ENCODE measurements at places on chromosomes 4 and X.

DNA sequence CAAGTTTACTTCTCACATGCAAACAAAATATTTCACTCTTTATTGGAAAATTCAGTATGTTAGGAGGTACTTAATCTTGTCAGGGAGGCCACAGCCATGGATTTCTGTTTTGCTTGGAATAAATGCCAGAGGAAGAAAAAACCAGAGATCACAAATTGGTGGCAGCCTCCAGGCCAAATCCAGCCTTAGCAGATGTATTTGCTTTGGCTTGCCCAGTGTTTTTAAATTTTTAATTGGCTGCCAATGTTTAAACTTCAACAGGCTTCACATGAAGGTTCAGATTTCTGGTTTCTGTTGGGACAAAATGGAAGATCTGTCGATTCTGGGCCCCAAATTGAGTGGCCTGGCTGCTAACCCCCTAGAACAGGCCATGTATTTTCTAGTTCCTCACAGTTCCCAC is 19.2 kb downstream of the YY2 start:
- DNase-seq: peak; percentile 31

DNA sequence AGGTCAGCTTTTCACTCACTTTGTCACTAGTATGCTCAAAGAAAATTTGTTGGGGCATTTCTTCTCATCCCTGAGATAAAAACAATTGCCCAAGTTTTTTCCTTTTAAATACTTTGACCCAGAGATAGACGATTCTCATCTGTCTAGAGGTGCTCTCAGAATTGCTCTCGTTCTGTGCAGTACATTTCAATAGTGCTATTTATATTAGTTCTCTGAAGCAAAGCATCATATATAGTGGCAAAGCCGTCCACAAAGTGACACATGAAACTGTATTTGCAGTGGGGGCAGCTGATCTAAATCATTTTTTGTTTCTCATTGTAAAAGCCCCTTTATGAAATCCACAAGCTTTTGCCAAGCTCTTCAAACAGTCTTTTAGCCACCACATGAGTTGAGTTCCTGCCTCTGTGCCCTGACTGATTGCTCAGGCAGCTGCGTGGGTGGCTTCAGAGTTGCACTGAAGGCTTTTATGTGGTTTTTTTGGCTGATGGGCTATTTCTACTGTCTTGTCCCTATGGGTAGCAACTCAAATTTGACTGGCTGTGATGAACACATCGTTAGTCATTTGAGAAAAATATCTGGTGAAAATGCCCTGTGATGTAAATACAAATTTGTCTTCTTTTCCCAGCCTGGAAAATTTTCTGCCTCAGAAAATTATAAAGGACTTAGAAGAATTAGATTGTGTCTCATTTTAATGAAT is 119.1 kb upstream of the OTUD4 start:
- no peak for DNase-seq

DNA sequence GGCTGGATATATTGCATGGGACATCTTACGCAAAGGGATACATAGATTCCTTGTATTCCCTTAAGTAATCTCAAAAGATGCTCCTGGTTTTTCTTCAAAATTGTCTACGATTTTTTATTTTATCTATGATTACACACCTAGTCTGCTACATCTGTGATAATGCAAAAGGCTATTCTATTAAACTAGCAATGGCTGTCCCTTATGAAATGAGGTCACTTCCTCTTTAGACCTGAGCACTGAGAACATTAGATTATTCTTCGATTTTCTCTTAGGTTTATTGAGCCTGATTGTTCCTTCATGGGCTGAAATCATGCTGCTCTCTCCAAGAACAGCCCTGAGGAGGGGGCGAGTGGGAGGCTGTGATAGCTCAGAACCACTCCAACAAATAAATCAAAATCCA is 126.8 kb upstream of the ENPP6 start:
- DNase-seq: no peak

GRCh38 chrX:2533424-2533823 is 32.6 kb upstream of the DHRSX start:
- DNase-seq: no peak

- no peak for DNase-seq
These were observed 188.3 kb downstream of the RASL11B start for GRCh38 chr4:53050361-53050774.

GRCh38 chrX:10882484-10882883 is 228.6 kb upstream of the HCCS start:
- no peak for DNase-seq

DNA sequence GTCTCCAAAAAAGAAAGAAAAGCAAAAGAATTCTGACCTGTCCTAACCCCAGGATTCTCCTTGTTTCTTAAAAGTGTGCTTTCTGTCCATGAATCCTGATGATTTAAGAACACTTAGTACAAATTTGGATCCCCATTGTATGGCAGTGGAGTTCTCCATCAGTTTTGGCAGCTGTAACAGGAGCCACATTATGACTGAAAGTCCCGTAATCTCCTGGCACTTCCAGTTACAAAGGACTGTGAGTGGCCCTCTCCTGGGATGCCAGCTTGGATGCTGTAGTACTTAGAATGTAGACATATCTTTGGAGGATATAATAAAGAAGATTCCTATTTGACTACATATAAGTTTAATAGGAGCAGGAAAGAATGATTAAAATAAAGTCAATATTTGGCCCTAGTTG is 20.6 kb downstream of the AP1AR start:
- DNase-seq: no peak

- no peak for DNase-seq
These were observed 144.2 kb upstream of the RAPGEF2 start for GRCh38 chr4:158958489-158959270.

DNA sequence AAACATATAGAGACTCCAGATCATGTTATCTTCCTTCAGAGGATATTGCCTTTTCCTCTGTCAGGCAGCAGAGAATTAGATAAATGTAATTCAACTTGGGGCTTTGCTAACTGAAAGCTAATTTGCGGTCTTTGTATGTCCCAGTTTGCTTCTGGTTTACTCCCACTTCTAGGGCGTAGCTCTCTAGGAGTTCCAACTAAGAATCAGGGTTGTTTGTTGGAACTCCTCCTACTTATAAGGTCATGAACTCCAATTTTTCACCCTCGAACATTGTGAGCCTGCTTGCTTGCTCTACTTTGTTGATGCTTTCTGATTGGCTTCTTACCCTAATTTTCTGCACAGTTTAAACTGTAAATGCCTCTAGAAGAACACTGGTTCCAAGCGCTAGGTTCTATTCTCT is 66.1 kb downstream of the FMR1NB start:
- no peak for DNase-seq

GRCh38 chrX:78945186-78945912 is at the start of gene P2RY10:
P2RY10 (plus strand) TSS chrX:78945391; CDS start chrX:78960521, 15,130 bp downstream.
- DNase-seq: no peak

- DNase-seq: no peak
These were observed 96.6 kb downstream of the ADRA2C start for GRCh38 chr4:3862640-3863420.

DNA sequence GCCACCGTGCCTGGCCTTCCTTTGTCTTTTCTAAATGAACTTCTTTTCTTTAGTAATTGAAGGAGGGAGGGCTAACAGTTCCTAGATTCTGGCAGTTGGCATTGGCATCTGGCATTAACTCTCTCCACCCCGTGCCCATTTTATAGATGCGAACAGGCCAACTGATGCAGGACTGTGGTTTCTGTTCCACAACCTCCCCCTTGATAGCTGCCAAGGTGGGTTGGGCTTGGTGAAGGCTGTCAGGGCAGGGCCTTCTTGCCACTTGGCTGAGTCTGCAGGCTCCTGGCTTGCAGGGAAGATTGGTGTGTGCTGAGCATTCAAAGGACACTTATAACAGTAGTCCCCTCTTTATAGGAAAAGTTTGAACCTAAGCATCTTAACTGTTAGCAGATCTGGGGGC is 4.3 kb downstream of the SOWAHD start:
- no peak for DNase-seq

GRCh38 chr4:82267506-82267905 is 106.3 kb downstream of the HNRNPD start:
- no peak for DNase-seq

DNA sequence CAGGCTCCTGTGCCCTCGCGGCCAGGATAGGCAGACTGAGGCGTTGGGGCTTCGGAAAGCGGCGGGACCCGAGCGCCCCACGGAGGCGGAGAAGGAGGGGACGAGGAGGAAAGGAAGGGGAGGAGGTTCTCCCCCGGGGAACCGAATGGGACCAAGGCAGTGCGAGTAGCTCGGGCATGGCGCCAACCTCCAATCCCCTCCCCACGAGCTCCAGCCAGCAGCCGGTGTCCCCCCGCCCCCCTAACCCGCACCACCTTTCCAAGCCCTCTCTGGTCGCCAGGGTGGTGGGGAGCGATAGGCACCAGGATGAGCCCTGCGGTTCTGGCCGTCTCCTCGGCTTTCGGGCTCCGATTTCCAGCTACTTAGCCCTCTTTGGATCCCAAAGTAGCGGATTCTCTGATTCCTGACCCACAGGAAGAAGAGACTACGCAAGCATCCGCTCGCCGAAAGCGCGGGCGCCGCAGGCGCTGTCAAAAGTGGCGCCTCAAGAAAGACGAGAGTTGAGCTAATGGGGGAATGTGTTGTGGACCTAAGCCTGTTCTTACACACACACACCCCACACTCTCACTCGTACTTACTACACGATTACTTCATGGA is 15.2 kb upstream of the ZIC3 start:
- DNase-seq: no peak

DNA sequence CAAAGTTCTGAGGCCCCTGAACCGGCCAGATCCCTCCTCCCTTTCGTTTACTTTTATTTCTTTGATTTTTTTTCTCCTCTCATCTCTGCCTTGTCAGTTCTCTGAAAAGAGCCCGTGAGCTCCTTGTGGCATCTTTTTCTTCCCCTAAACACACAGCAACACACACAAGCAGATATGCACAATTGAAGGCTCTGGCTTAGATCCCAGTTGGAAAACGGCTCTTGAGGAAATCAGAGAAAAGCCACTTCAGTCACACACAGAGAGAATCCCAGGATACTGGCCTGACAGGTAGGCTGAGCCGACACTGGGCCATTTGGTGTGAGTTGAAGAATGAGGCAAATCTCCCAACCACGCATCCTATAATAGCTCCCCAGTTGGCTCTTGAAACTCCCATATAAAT is 12.9 kb downstream of the DIPK2B start:
- no peak for DNase-seq

DNA sequence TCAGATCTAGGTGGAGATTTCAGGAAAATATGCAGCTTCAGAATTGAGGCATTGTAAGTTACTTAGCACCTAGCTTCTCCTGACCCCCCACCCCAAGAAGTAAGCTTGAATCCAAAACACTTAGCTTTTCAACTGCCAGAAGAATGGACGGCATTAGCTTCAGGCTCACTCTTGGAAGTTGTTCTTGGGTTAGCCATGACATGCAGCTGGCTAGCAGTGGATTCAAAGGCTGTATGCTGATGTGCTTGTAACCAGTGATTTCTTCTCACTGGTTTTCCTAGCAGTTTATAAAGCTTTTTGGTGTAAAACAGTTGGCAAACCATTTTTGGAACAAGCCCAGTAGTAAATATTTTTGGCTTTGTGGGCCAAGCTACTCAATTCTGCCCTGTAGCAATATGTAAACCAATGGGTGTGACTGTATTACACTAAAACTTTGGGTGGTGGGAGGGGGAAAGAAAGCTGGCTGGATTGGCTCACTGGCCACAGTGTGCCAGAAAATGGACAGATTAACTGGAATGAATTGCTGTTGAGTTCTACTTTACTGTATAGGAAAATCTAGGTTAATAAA is 85.6 kb downstream of the SHROOM2 start:
- DNase-seq: no peak

GRCh38 chr4:52234561-52235440 is 183.7 kb downstream of the SPATA18 start:
- peak; percentile 19 for DNase-seq

DNA sequence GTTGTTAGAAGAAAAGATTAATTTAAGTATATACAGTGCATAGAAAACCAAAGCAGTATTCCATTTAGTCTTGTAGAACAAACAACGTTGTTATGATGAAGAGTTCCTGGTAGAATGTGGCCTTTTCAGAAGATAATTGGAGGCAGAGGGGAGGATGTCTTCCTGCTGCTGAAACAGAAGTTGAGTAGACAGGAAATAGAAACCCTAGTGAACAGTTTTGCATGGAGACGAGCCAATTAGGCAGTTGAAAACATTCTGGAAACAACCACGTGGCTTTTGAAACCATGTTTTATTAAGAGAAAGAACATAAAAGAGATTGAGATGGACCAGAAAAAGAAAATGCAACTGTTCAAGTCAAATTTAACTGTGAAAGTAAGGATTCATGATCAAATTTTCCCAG is 325.2 kb downstream of the CAMK2D start:
- DNase-seq: peak; percentile 71

GRCh38 chr4:110994781-110995180 is 371.9 kb upstream of the PITX2 start:
- no peak for DNase-seq

DNA sequence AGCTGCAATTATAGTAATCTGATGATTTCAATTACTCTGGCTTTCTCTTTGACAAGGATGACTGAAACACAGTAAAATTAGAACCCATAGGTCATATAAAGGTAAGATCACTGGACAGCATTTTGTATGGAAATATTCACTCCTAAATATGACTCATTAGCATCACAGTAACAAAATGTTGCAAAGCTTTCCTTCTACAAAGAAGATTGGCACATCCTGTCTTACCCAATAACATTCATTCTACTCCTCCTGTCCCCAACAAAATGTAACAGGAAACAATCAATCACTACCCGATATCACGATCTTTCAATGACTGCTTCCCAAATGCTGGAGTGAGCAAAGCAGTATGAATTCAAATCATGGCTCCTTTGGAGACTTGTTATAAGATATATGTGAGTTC is 95.3 kb downstream of the FANCB start:
- DNase-seq: no peak

- DNase-seq: no peak
These were observed 44.2 kb downstream of the MAML3 start for GRCh38 chr4:140109737-140110136.

- DNase-seq: peak; percentile 42
These were observed 2.0 kb downstream of the RAPGEF2 start for GRCh38 chr4:159104694-159105414.

DNA sequence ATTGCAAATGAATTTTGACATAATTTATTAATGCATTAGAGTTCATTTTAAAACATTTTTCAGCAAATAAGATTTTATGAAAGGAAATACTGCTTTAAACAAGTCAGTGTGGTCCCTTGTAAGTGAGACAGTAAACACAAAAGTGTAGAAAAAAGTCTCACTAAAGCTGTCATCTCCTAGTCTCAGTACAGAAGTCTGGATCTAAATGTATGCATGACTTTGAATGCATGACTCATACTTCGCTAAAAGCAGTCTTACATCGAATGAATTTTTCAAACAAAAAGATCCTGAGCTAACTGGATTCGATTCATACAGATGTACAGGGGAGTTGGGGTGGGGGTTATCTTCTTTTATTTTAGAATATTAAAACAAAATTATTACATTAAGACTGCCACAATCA is 207.4 kb upstream of the VCX start:
- no peak for DNase-seq
